OCI-LY7 (cell line): ENCODE measurements at places on chromosomes 12 and 14. TPM values are rescaled to one million over a fixed set of nuclear protein-coding genes. Genes with fewer than 3 reads are reported as not detected.

Gene CCDC177
- total RNA-seq: not detected in 2 replicates

Gene SPIC
- not detected in 2 replicates for total RNA-seq

Gene LRP1-AS
- total RNA-seq: not detected in 2 replicates

Gene FLRT2
- not detected in 2 replicates for total RNA-seq

Gene PAPLN
- total RNA-seq: 7.9 and 9.0 TPM in 2 replicates

Gene MYL6B
- total RNA-seq: 62.6 and 77.6 TPM in 2 replicates

Gene SIX6
- total RNA-seq: not detected in 2 replicates

GRCh38 chr12:58189893-58190292, 248.5 kb downstream of the ATP23 start:
- DNase-seq: no peak

DNA sequence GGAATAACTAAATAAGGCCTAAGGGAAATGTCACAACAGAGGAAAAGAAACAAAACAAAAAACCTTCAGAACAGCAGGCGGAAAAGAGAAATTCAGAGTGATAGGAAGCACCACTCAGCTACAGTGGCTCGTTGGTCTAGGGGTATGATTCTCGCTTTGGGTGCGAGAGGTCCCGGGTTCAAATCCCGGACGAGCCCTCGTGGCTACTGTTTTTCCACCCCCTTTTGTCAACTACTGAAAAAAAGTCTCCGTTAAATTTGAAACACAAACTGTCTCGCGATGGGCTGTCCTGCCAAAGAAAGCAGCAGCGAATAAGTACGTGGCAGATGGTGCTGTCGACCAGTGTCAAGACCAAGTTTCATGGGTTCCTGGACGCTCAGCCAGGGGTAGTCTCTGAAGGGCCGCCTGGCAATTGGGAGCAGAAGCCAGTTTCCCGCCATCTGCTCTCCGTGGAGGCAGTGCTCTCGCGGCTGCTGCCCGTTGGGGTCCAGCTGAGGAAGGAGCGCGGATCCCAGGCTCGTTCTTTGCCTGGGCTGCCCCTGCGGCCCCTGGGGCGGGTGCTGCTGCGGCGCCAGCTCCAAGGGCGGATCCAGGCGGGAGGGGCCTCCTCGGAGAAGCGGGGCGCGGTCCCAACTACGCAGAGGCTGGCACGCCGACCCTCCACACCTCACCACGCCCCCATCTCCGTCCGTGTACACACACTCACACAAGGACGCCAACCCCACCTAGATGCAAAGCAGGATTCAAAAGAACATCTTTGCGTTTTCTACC, at the start of gene RNASE4:
TSS of gene RNASE4 (plus strand) at position 670 of the 771 bp plus-strand sequence. CDS start 14,812 bp downstream, outside the sequence.
- peak; percentile 68 for DNase-seq

DNA sequence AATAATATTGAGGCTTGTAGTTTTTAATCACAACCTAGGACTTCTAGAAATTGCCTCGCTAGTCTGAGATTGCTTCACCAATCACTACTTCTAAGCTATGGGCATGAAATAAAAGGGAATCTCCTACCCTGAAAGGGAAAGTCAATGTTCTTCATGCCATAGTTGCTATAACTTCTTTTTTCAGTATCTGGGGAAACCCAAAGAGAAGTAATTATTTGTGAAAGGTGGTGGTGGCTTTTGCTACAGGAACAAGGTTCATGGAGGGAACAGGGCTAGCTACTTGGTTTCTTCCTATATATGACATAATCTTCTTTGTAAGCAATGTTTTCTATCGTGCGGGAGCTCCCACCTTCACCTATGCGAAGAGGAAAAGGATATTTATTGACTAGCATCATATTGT, 61.6 kb upstream of the DNM1L start:
- no peak for DNase-seq

DNA sequence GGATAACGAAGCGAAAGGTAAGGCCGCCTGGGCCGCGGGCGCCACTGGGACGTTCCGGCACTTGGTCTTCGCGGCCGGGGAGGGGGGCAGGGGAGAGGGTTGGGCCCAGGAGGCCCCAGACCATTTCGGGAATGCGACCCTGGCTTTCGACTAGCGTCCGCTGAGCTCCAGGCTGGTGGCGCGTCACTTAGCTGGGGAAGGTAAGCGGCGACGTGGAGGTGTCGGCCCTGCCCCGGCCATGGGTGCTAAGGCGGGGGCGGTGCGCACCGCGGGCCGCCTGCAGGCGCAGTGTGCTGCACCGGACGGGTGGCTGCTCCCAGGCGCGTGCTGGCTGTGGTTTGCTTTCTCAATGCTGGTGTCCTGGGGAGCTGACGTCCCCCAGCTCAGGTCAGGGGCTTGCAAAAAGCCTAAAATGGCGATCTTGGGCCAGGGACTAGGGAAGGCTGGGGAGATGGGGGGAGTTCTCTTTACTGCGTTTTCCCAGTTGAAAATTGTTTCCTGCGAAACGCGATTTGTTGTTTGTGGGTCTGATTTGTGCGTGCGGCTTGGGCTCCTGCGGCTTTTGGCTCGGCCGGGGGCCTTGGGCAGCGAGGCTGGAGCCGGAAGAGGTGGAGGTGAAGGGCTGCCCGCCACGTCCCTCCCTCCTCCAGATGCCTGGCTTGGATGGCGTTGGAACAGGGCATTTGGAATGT, 1.2 kb downstream of the HOXC10 start:
- peak; percentile 35 for DNase-seq

- DNase-seq: no peak
These were observed 195.5 kb upstream of the BTG1 start for GRCh38 chr12:92341065-92341668.

- no peak for DNase-seq
These were observed 956.6 kb downstream of the LRFN5 start for GRCh38 chr14:42563313-42563712.

- no peak for DNase-seq
These were observed 341.7 kb downstream of the DPF3 start for GRCh38 chr14:72552236-72552635.

GRCh38 chr14:41973178-41973577, 366.5 kb downstream of the LRFN5 start:
- peak; percentile 16 for DNase-seq

DNA sequence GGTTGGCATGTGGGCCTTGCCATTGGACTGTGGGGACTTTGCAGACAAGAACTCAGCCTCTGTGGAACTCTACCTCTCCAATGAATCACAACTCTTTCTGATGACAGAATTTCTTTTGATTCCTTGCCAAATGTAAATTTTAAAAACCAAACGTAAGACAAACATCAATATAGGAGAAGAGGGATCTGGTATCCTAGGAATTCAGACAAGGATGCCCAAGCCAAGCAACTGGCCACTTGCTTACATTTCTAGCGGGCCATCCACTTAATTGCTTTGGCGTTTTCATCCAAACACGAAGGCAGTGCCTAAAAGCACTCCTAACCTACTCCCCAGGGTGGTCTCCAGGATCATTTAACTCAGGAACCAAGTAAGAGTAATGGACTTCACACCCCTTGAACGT, 23.4 kb upstream of the RAB35 start:
- DNase-seq: no peak

DNA sequence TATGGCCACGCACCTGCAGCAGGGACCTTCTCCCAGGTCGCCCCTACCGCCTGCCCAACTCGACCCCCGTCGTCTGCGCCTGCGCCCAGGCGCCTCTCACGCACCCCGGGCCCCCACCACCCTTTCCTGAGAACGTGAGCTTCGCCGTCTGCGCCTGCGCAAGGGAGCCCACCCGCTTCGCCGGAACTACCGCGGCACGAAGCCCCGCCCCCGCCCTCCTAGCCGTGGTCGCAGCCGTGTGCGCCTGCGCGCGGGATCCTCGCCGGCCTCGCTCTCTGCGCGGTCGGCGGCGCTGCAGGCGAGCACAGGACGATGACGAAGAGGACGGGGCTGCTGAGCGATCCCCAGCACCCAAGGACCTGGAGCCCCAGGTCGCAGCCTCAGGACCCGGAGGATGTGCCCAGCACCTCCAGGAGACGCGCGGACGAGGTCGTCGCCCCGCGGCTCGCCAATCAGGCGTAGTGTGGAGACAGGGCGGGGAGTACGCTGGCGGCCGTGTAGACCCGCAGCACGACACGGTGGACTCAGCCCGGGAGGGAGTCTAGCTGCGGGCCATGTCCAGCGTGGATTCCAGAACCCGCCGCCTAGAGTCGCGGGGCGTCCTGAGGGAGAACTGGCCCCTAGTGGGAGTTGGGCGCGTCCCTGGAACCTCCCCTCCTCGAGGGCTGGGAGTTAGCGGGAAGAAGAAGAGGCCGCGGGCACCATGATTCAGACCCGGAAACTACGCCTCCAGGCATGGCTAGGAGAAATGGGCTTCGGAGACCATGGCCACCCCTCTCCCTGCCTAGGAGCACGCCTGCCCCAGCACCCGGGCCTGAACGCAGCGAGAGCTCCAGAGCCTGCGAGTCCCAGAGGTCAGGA, 1120.8 kb upstream of the TMEM132C start:
- DNase-seq: no peak

GRCh38 chr14:70683983-70684382, 42.3 kb downstream of the TTC9 start:
- no peak for DNase-seq

- DNase-seq: no peak
These were observed 651.6 kb upstream of the LRFN5 start for GRCh38 chr14:40955131-40955505.

DNA sequence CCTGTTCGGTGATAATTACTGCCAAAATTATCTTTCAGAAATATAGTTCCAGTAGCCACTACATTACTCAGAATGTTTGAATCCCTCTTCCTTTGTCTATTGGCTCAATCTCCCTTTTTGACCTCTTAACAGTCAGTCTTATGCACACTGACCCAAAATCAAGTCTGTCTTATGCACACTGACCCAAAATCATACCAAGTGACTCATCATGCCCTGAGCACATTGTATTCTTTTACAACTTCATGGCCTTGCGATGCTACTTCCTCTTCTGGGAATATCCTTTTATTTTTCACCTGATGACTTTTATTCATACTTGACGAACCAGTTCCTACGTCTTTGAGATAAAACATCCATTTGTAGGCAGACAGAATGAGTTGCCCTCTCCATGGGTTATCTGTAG, 182.3 kb downstream of the NPAS3 start:
- DNase-seq: no peak

DNA sequence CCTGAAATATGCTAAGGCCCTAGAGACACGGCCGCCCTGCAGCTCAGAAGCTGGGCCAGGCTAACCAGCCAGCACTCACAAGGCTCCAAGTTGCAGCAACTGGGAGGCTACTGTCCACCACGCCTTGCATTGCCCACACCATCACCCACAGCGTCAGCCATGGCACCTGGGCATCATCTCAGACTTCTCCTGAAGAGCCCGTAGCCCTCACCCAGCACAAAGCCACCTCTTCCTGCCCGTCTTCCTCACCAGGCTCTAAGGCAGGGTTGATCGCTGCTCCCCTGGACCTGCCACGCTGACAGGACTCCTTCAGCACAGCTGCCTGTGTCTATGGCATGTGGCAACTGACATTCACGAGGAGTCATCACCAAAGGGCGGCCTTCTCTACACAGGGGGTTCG, 38.1 kb downstream of the CDC42BPB start:
- no peak for DNase-seq

- peak; percentile 70 for DNase-seq
These were observed 391.2 kb downstream of the RAD51B start for GRCh38 chr14:68210729-68211299.

DNA sequence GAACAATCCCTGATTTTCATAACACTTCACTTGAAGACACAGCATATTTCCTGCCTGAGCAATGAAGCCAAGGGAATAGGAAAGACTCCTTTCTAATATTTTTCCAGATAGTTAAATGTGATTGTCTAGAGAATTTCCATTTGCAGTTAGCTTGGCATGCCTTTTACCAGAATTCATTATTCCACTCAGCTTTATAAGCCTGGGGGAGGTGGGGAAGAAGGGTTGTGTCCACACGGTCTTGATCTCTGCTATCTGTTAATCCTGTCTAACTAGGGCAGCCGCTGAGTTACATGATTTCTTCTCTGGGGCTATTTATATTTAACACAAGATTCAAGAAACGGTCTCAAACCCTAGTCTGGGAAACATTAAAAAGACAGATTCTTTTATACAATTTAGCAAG, 146.6 kb upstream of the FSCB start:
- DNase-seq: no peak

DNA sequence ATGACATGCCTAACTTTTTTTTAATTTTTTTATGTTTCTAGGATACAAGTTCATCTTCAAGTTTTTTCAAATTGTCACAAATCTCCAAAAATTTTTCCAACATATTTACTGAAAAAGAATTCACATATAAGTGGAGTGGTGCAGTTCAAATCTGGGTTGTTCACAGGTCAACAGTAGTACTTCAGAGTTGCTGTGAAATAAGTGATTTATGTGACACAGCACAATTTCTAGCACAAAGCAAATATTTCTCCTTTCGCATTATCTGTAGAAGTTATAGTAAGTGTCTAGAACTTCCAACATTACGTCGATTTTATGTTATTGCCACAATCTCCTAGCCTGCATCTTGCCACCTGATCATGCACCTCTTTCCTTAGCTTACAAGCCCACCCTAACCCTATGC, 9.7 kb upstream of the KRT2 start:
- no peak for DNase-seq

DNA sequence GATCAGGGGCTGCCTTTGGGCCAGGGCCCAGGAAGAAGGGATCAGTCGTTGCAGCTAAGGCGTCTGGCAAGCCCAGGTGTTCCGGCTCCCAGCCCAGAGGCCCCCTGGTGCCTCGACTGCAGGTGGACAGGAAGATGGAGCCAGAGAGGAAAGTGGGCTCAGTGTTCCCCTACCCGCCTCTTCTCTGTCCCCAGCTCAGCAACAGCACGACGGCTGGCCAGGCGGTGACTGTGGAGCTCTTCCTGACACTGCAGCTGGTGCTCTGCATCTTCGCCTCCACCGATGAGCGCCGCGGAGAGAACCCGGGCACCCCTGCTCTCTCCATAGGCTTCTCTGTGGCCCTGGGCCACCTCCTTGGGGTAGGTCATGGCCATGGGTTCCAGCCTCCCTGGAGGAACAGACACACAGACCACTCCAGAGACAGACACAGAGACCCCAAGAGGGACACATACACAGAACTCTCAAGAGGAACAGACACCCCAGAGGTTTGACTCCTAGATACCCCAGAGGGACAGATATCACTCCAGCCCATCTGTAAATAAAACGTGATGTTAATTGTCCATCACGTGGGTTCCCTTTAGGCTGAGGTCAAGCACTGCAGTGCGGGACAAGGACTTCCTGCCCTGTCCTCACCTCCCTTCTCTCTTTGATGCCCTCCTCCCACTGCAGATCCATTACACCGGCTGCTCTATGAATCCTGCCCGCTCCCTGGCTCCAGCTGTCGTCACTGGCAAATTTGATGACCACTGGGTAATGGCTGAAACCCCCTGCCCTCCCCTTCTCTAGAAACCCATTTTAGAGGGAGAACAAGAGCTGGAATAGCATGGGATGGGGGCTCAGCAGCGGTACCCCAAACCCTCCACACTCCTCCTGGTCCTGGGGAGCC, 3.7 kb downstream of the AQP2 start:
- DNase-seq: no peak
